ENCODE measurements at places on chromosomes 1 and 21.

- no peak overlapping the region for H3K27ac ChIP-seq
- H3K36me3 ChIP-seq = no peaks in the 10 kb centered on the region
- DNase-seq = peak; percentile 67
- peaks cover 9% of the 10 kb centered on the region for H3K27me3 ChIP-seq
Observed at GRCh38 chr1:5514527-5515183, 477.6 kb downstream of the NPHP4 start.

- H3K27me3 ChIP-seq = peaks cover 5% of the 10 kb centered on the region
- no peak overlapping the region for H3K27ac ChIP-seq
- DNase-seq = no peak
- H3K36me3 ChIP-seq = no peaks in the 10 kb centered on the region
- no peaks in the 10 kb centered on the region for H3K4me1 ChIP-seq
- H3K4me3 ChIP-seq = no peak overlapping the region
Observed at GRCh38 chr21:17545007-17545406, 32.2 kb downstream of the CXADR start.

GRCh38 chr1:11979028-11979850 is 1.0 kb upstream of the MFN2 start:
- no peak for DNase-seq
- H3K27ac ChIP-seq = peak overlapping the region; percentile 82
- H3K27me3 ChIP-seq = no peaks in the 10 kb centered on the region
- peaks cover 51% of the 10 kb centered on the region for H3K4me1 ChIP-seq

GRCh38 chr1:19628879-19629278 is 15.2 kb upstream of the NBL1 start:
- no peak for DNase-seq
- peaks cover 30% of the 10 kb centered on the region for H3K36me3 ChIP-seq
- no peak overlapping the region for H3K27ac ChIP-seq

DNA sequence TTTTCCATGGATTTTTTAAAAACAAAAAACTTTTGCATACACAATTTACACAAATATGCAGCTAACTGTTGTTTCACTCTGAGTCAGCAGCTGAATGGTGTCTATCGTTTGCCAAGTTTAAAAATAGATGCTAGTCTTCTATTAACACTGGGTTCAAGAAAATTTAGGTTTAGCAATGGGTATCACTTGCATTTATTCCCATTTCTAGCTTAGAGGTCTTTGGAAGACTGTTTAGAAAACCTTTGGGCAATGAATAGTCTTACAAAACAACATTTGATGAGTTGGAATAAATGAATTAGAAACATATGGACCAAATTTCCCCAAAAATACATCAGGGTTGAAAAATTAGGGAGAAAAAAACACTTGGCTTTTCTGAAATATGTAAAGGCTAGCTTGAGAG is 165.8 kb downstream of the LYPLAL1 start:
- H3K36me3 ChIP-seq = no peaks in the 10 kb centered on the region
- no peaks in the 10 kb centered on the region for H3K4me1 ChIP-seq
- no peak overlapping the region for H3K4me3 ChIP-seq
- no peak overlapping the region for H3K27ac ChIP-seq
- H3K27me3 ChIP-seq = peaks cover 1% of the 10 kb centered on the region
- no peak for DNase-seq

GRCh38 chr21:45140346-45140940 is 66.1 kb downstream of the ADARB1 start:
- no peak overlapping the region for H3K27ac ChIP-seq
- peak; percentile 82 for DNase-seq
- no peaks in the 10 kb centered on the region for H3K27me3 ChIP-seq
- peaks cover 11% of the 10 kb centered on the region for H3K36me3 ChIP-seq
- peaks cover 16% of the 10 kb centered on the region for H3K4me1 ChIP-seq
- H3K4me3 ChIP-seq = no peak overlapping the region

GRCh38 chr1:101929343-101929742 is 67.4 kb downstream of the OLFM3 start:
- no peaks in the 10 kb centered on the region for H3K27me3 ChIP-seq
- DNase-seq = no peak
- no peak overlapping the region for H3K4me3 ChIP-seq
- H3K27ac ChIP-seq = no peak overlapping the region

DNA sequence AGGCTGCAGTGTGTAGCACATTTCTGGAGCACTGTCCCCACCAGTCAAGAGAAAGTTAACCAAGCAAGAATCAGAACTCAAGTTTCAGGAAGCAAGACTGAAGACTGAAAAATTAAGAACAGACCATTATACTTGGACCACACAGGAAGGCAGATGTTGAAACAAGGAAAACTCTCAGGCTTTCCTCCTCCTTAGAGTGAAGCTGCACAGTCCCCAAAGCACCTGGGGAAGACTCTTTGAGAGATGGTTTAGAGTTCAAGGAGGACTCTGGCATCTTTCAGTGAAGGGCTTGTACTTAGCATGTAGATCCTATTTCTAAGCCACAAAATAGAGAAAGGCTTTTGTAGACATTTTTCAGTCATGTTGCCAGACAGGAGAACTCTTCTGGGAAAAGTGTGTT is 113.7 kb upstream of the KCTD3 start:
- H3K27ac ChIP-seq = no peak overlapping the region
- no peaks in the 10 kb centered on the region for H3K27me3 ChIP-seq
- no peaks in the 10 kb centered on the region for H3K4me1 ChIP-seq
- H3K36me3 ChIP-seq = no peaks in the 10 kb centered on the region

- H3K4me1 ChIP-seq = no peaks in the 10 kb centered on the region
- no peak overlapping the region for H3K27ac ChIP-seq
- no peak overlapping the region for H3K4me3 ChIP-seq
- no peaks in the 10 kb centered on the region for H3K36me3 ChIP-seq
- DNase-seq = no peak
- H3K27me3 ChIP-seq = peaks cover 7% of the 10 kb centered on the region
Observed at GRCh38 chr1:192787914-192788585, 20.8 kb upstream of the RGS2 start.

- DNase-seq = peak; percentile 62
- peak overlapping the region; percentile 80 for H3K27ac ChIP-seq
- H3K27me3 ChIP-seq = no peaks in the 10 kb centered on the region
- H3K4me1 ChIP-seq = peaks cover 65% of the 10 kb centered on the region
- H3K4me3 ChIP-seq = peak overlapping the region; percentile 81
Observed at GRCh38 chr1:24929398-24930259, 447 bp downstream of the RUNX3 start.

DNA sequence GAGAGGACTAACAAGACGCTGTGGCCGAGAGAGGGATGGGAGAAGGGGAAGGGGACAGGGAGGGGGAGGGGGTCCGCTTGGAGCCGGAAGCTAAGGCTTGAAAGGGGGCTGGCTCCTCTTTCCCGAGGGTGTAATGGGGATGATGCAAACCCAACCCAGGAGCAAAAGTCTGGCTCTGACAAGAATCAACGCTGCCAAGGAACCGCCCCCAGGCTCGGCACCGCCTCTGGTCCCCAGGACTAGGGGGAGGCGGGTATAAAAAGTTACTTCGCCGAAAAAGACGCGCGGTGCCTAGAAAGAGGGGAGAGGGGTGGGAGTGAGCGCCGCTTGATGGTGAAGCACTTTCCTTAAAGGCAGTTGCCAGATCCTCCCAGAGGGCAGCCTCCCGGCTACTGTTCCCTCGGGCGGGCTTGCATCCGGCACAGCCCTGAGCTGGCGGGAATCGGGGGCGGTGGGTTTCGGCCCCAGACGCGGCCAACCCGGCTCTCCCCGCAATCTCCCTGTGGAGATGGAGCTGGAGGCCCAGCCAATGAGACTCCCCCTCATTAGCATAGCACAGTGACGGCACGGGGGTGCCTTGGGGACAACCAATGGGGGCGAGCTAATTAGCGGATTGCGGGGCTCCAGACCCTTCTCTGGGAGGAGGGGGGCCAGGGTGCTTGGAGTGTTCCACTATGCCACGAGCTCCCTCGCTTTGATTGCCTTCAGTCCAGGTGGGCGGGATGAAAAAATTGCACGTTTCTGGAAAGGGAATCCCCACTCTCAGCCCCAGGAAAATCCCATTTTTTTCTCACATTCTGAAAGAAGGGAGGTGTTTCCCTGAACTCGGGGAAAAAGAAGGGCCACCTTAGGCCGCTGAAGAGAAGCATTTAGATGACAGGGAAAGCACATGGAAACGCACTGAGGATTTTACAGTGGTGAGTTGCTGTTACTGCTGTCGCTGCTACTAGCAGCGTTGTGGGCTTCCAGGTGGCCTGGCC is at the start of gene KCNT2:
TSS of gene KCNT2 (minus strand) at position 51 of the 980 bp plus-strand sequence. CDS start 131 bp downstream, outside the sequence.
- no peak for DNase-seq
- no peak within 1 kb of the TSS for H3K27ac ChIP-seq
- H3K4me1 ChIP-seq = peaks cover 6% of the 10 kb centered on the region
- no peaks in the 10 kb centered on the region for H3K36me3 ChIP-seq

DNA sequence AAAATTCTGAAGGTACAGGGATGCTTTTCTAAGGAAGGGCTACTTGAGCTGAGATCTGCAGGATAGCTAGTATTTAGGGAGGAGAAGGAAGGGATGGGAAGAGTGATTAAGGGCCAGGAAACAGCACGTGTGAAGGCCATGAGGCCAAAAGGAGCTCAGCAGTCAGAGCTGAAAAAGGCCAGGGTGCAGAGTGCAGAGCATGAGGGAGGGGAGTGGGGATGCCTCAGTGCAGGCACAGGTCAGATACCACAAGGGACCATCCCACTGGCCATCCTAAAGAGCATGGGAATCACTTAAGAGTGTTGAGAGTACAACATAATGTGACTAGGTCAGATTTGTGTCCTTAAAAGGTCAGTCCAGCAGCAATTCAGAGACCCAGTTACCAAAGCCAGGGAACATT is 16.0 kb downstream of the LRRN2 start:
- no peaks in the 10 kb centered on the region for H3K36me3 ChIP-seq
- peaks cover 6% of the 10 kb centered on the region for H3K27me3 ChIP-seq
- H3K27ac ChIP-seq = no peak overlapping the region
- DNase-seq = no peak

- H3K4me1 ChIP-seq = no peaks in the 10 kb centered on the region
- no peak for DNase-seq
- H3K27me3 ChIP-seq = no peaks in the 10 kb centered on the region
- H3K4me3 ChIP-seq = no peak overlapping the region
Observed at GRCh38 chr1:186812570-186812969, 16.2 kb upstream of the PLA2G4A start.

DNA sequence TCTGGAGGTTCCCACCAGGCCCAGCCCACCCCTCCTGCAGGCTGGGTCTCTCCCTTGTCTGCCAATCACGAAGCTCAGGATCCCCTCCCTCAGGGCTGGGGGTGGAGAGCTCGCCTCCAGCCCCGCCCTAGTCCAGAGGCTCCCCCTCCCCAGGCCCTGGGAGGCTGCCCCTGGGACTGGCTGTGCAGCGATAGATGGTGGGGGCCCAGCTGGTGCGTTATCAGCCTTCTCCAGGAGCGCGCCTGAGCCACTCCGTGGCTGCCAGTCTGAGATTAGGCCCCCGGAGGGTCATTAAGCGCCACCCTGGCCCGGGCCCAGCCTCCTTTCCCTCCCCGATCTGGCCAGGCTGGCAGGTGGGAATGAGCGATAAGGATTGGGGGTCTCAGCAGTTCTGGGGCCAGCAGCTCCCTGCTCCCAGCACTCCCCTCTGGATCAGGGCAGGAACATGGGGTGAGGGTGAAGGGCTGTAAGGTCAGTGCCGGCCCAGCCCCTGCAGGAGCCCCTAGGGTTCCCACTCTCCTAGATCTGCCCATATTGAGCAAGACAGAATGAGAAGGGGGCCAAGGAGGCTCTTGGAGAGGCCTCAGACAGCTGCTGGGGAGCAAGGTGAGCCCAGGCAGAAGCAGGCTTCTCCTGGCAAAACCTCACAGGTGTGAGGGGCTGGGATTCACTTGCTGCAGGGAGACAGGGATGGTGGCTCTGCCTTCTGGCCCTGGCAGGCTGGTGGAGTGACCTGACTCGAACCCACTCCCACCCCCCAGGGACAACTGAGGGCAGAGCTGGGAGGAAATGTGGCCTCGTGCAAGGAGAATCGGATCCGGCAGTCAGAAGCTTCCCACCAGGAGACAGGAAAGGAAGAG is 8.5 kb downstream of the PDZK1IP1 start:
- peaks cover 11% of the 10 kb centered on the region for H3K27me3 ChIP-seq
- H3K36me3 ChIP-seq = no peaks in the 10 kb centered on the region
- H3K4me1 ChIP-seq = peaks cover 5% of the 10 kb centered on the region
- DNase-seq = peak; percentile 12
- no peak overlapping the region for H3K4me3 ChIP-seq

DNA sequence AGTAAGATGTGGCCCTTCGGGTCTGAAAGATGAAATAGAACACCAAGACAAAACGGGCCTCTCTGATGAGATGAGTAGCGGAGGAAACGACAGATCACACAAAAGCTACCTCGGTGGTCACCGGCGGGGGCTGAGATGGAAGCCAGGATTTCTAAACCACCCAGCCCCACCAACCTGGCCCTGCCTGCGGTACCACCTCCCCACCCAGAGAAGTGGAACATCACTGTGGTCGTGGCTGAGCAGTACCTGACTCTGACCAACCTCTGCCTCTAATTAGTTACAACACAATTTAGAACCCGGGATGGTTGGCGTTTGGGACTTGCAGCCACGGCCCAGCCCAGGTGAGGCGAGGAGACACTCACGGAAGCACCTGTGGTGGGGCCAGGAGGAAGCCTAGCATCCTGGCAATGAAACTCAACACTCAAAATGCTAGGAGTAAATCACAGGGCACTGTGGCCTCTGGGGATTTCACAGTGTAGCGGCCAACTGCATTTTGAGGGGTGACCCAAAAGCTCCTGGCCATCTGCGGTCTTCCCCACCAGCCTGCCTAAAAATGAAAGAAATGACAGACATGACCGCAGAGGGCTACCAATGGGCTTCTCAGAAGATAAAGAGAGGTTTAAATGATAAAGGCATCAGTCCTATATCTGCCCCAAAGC is 73.4 kb downstream of the ITPKB start:
- no peaks in the 10 kb centered on the region for H3K27me3 ChIP-seq
- H3K27ac ChIP-seq = peak overlapping the region; percentile 29
- H3K36me3 ChIP-seq = peaks cover 23% of the 10 kb centered on the region
- H3K4me1 ChIP-seq = peaks cover 69% of the 10 kb centered on the region
- no peak overlapping the region for H3K4me3 ChIP-seq

GRCh38 chr21:25807191-25807590 is 72.4 kb downstream of the GABPA start:
- H3K36me3 ChIP-seq = no peaks in the 10 kb centered on the region
- DNase-seq = no peak
- peaks cover 6% of the 10 kb centered on the region for H3K4me1 ChIP-seq
- no peak overlapping the region for H3K27ac ChIP-seq

- peaks cover 32% of the 10 kb centered on the region for H3K4me1 ChIP-seq
- H3K4me3 ChIP-seq = no peak overlapping the region
- no peaks in the 10 kb centered on the region for H3K27me3 ChIP-seq
Observed at GRCh38 chr1:26583646-26584485, 54.3 kb downstream of the RPS6KA1 start.

- H3K36me3 ChIP-seq = peaks cover 5% of the 10 kb centered on the region
- no peak overlapping the region for H3K4me3 ChIP-seq
- no peaks in the 10 kb centered on the region for H3K27me3 ChIP-seq
- peaks cover 4% of the 10 kb centered on the region for H3K4me1 ChIP-seq
Observed at GRCh38 chr1:87064309-87064708, 149.9 kb downstream of the HS2ST1 start.

DNA sequence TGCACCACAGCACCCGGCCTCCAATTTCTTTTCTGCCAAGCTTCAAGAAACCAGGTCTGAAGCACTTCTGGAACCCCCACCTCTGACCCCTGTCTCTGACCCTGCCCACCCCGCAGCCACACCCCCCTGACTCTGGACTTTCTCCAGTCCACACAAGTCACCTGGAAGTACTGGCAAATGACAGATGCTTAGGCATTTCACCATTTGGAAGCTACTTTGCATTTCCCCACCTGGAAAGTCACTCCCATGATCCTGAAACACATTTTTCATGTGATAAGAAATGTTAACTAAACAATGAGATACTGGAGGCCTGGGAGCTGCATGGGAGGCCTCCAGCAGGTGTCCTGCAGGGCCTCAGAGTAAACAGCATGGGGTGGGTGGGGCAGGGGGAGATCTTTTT is 45.7 kb downstream of the NTPCR start:
- peaks cover 72% of the 10 kb centered on the region for H3K36me3 ChIP-seq
- no peak overlapping the region for H3K4me3 ChIP-seq
- H3K27ac ChIP-seq = no peak overlapping the region
- DNase-seq = no peak
